ENCODE measurements at places on chromosomes 13 and 19.
A peak's percentile ranks its signal among the peaks of the same experiment; 100 is the strongest.

DNA sequence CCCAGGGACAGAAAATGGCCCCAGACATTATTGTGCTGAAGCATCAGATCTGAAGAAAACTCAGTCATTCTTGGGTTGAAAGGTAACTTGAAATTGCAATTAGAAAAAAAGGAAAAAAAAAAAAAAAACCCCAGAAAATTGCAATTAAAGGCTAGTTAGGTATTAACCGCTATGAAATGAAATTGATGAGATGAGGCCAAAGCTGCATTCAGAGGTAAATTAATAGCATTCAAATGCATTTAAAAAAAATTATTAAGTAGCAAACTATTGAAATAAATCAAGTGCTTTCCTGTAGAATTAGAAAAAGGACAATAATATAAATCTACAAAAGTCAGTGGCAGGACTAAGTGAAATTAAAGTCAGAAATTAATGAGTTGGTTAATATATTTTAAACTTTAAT lies 6.4 kb downstream of the PGLS start:
- DNase-seq: no peak

GRCh38 chr19:47619763-47620162 lies 10.8 kb downstream of the BICRA start:
- DNase-seq: no peak

DNA sequence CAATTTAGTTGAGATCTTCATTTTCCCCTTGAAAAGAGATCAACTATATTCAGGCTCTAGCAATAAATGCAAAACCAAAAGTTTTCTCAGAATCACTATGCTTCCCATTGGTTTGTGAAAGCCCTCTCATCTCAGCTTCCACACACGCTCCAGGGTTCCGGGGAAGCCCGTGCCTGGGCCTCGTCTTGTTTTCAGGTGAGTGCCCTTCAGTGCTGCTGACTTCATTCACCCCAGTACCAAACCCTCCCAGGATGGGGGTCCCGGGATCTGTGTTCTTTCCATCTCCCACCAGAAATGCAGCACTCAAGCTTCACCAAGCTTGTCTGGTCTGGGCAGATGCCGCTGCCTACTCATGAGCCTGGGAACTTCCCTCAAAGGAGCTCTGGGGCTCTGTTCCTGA lies 97.7 kb downstream of the TEX29 start:
- no peak for DNase-seq

- no peak for DNase-seq
Observed at GRCh38 chr19:14265290-14266036, 59.5 kb upstream of the ADGRL1 start.

- DNase-seq: no peak
Observed at GRCh38 chr19:49368711-49369358, 5.2 kb downstream of the DKKL1 start.

DNA sequence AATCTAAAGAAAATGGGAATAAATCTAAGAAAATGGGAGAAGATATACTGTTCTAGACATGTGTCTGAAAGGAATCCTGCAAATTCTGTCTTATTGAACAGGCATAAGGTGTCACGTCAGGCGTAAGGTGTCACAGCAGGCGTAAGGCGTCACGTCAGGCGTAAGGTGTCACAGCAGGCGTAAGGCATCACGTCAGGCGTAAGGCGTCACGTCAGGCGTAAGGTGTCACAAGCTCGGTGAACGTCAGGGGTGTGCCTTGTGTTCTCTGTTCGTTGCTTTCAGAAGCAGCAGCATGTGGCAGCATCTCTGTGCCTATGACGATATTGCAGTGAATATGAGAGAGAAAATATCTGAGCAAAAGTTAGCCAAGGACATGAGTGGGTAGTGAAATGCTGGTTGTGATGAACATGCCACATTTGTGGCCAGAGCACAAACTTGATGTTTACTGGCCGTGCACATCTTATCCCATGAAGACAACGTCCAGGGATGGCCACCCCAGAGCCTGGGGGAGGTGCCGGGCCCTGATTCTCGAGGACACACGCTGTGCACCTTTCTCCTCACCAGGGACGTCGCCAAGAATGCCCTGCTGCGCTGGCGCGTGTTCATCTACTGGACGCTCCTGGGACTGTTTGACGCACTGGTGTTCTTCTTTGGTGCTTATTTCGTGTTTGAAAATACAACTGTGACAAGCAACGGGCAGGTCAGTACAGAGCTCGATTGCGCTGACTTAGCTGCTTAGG lies 107.0 kb upstream of the MCF2L start:
- DNase-seq: no peak

DNA sequence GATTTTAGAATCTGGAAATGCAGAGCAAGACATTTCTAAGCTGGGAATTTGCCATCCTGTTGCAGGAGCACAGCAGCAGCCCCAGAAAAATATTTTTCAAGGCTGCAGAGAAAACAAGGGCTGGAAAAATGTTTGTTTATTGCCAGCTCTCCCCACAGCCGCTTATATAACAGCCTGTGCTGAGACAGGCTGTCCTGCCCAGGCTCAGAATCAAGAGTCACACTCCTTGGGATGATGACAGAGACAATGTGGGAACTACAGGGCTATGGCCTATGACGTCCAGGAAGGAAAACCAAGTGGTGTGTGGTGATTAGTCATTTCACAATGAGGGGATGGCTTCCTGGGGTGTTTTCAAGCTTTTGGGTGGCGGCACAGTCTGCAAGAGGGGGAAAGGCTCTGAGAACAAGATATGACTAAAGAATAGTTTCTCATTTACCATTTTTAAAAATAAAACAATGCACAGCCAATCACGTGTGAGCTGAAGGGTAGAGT lies 136.3 kb upstream of the SERP2 start:
- DNase-seq: no peak

- DNase-seq: no peak
Observed at GRCh38 chr13:32212421-32212820, 102.7 kb downstream of the ZAR1L start.

- no peak for DNase-seq
Observed at GRCh38 chr13:26219726-26220125, 2.4 kb downstream of the RNF6 start.

- DNase-seq: peak; percentile 34
Observed at GRCh38 chr19:485583-486236, 10.6 kb upstream of the MADCAM1 start.

GRCh38 chr13:110397436-110398115 lies 90.5 kb downstream of the COL4A2 start:
- no peak for DNase-seq

DNA sequence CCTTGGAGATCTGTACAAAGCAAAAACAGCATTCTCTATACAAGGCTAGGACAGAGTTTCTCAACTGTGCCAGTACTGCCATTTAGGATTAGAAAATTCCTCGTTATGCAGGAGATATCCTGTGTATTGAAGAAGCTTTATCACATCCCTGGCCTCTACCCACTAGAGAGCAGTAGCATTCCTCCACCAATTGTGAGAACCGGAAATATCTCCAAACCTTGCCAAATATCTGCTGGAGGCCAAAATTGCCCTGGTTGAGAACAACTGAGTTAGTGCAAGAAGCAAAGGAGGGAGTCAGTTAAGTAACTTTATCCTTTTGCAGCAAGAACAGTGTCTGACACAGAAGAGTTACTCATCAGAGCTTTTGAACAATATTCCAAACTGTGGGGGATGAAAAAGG lies 16.2 kb upstream of the FREM2 start:
- no peak for DNase-seq

- no peak for DNase-seq
Observed at GRCh38 chr19:5627395-5627904, 4.6 kb downstream of the SAFB start.

DNA sequence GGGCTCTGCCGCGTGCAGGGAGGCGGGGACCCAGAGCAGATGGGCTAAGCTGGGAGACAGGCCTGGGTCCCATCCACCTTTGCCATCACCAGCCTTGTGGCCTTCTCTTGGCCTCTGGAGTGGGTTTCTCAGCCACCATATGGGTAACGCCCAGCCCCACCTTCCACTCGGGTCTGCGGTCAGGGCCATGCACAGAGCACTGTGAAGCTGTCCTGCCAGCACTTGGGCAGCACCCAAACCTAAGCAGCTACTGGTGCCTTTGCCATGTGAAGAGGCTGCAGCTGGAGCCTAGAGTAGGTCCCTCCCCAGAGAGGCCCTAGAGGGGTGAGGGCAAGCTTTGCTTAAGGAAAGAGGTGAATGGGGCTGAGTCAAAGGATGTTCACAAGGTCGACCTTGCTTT lies 24.1 kb upstream of the NPAS1 start:
- DNase-seq: no peak

DNA sequence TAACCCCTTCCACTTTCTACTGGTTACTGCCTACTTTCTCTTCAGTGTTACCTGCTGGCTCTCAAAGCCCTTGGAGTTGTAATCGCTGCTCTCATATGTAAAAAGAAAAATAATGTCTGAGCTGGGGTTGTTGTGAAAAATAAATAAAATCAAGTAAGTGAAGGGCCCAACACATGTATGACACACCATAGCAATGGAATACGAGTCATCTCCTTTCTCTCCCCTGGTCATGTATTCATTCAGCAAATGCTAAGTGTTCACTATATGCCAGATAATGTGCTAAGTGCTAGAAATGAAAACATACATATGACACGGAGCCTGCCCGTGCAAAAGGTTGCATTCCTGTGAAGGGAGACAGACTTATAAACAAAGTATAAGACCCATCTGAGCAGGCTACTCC lies 535.0 kb downstream of the RFC3 start:
- DNase-seq: no peak

DNA sequence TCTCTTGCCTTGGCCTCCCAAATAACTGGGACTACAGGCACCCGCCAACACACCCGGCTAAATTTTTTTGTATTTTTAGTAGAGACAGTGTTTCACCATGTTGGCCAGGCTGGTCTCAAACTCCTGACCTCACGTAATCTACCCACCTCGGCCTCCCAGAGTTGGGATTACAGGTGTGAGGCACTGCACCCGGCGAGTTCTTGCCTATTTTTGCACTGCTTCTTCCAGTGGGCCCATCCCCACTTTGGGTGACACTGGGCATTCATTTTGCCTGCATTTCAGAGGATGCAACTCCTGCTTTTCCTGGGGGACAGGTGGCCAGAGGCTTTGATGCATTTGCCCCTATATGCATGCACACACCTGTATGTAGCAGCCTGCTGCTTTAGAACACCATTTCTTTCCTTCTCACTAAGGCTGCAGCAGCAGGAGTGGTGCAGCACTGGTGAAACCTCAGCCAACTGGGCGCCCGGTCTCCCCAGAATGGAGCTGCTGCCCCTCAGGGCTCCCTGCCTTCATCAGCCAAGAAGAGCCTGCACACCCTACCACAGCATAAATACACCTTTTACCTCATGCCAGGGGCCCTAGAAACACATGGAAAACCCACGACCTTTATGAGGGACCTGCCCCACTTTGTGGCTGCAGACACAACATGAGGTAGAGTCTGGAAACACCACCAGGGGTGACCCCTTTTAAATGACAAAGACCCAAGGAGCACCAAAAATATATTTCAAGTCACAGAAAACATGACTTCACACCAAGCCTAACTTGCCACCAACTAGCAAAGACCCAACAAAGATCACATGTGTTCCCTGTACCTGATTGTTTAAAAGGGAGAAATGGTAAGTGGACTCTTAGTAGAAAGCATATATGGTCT lies 36.8 kb upstream of the POP4 start:
- no peak for DNase-seq

DNA sequence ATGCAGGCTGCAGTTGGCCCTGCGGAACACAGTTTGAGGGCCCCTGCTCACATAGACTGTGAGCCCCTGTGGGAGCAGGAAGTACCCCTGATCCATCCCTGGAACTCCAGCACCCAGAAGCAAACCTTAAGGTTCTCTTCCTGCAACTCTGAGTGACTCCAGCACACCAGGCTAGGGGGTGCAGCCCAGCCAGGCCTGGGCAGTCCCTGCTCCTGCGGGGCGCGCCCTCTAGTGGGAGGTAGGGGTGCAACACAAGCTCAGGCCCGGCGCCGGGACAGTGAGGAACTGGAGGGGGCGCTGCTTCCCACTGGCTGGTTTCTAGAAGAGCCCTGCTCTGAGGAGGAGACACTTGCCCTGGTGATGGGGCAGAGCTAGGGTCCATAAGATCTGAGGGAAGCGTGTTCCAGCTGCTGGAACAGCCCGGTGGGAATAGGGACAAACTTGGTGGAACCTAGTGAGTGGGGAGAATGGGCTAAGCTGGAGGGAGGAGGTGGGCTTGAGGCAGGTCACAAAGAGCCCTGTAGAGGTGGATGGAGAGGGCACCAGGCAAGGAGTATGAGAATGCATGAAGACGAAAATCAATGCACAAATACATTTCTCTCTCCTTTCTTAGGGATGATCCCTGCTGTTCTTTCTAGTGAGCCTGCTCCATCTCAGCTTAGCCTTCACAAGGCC lies 5.0 kb downstream of the ZSCAN5A start:
- peak; percentile 23 for DNase-seq

DNA sequence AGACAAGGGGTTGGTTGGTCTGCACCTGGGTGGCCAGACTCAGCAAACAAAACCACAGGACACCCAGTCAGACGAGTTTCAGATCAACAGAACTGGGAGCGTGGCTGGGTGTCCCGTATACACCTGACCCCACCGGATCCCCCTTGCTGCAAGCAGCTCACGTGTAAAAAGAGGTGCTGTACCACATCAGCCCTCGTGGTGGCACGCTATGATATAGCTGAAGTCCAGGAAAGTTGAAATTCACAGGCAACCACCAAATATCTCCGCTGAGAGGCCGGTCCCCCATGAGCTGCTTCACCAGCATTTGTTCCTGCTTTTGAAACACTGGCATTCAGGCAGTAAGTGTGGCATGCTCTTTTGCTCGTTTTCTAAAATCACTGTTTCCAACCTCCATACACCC lies 92.3 kb downstream of the TUBA3C start:
- DNase-seq: no peak

All from NCI-H1105 (cell line).